ENCODE measurements at places on chromosomes 1 and 21.
A peak's percentile ranks its signal among the peaks of the same experiment; 100 is the strongest.

- DNase-seq, result peak; percentile 33
Measured at GRCh38 chr1:212286556-212287131, 1.4 kb downstream of the PPP2R5A start.

- DNase-seq, result no peak
Measured at GRCh38 chr21:38455403-38455802, 42.9 kb downstream of the ERG start.

GRCh38 chr1:189656628-189657530, 820.8 kb downstream of the BRINP3 start:
- DNase-seq, result no peak

- DNase-seq, result no peak
Measured at GRCh38 chr1:45411510-45411899, 71.3 kb upstream of the MUTYH start.

DNA sequence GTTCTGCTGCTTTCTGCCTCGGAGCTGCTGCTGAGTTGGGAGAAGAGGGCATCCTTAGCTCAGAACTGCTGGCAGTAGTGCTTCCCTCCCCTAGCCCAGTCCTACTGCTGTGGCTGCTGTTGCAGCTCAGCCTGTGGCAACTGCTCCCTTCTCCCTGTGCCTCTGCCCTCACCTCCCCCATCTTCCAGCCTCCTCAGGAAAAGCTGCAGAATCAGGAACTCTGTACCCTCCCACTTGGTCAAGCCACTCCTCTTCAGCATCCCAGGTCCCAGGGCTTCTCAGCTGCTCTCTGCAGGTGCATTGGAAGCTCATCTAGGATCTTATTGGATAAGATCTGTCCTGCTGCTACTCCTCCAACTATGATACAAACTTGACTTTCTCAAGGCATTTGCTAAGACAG, 316.7 kb downstream of the BRINP2 start:
- no peak for DNase-seq

DNA sequence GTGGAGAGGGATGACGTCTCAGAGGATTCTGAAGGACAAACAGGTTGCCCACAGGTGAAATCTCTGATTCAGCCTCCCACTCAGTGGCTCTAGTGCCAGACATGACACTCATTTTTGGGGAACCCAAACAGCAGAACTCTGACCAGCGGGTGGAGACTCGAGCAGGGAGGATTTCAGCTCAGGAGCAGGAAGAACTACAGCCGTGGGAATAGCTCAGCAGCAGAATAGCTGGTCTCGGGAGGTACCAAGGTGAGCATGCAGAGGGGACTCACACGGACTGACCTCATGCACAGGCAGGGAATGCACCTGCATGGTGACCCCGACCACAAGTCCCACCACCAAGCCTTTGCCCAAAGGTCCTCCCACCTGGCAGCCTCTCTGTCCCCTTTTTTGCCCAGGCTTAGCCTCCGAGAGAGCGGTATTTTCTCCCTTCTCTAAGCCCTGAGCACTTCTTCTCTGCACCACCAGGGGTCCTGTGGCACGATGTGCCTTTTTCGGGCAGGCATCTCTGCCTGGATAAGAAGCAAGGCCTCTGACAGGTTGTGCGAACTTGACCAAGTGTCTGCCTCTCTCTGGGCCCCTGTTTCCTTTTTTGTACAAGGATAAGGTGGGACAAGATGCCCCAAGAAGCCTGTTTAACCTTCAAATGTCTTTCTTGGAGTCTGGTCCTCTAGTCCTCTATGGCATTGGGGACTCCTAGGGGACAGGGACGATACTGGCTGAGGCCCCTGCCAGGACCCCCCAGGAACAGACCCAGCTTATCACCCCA, 8.8 kb upstream of the FGR start:
- no peak for DNase-seq

GRCh38 chr1:244067893-244068292, 16.8 kb downstream of the ZBTB18 start:
- no peak for DNase-seq

- no peak for DNase-seq
Measured at GRCh38 chr21:29453511-29453910, 154.8 kb downstream of the BACH1 start.

DNA sequence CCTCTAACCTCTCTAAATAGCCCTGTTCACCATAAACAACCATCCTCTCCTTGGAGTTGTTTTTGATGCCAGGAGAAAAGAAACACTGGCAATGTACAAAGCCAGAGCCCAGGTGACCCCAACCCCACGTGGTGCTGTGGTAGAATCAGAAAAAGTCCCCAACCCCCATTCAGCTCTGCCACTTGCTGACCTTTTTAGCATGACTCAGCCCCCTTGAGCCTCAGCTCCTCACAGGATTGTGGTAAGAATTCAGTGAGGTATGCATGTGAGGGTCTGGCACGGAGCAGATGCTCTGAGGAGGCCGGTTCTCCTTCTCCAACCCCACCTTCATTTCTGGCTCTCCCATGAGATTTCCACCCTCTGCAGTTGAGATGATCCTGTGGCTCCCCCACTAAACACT, 11.1 kb upstream of the CHI3L1 start:
- no peak for DNase-seq

DNA sequence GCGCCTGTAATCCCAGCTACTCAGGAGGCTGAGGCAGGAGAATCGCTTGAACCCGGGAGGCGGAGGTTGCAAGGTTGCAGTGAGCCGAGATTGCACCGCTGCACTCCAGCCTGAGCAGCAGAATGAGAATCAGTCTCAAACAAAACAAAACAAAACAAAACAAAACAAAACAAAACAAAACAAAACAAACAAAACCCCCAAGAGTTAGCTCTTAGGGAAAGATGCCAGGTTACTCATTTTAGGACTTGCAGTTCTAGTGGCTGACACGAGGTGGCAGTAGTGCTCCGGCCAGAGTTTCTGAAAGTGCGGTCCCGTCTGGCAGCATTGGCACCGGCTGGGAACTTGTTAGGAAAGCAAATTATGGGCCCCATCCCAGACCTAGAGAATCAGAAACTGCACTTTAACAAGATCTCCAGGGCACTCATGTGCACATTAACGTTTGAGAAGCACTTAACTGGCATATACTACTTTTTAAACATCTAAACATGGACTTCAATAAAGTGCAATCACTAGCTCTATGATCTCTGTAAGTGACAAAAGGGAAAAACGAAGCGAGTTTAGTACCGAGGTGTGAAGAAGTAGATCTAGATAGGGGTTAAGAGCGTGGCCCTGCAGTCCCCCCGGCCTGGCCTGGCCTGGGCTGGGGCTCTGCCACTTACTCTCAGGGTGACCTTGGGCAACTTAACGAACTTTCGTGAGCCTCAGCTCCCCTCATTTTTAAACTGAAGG, 41.9 kb upstream of the TNFRSF1B start:
- peak; percentile 18 for DNase-seq

DNA sequence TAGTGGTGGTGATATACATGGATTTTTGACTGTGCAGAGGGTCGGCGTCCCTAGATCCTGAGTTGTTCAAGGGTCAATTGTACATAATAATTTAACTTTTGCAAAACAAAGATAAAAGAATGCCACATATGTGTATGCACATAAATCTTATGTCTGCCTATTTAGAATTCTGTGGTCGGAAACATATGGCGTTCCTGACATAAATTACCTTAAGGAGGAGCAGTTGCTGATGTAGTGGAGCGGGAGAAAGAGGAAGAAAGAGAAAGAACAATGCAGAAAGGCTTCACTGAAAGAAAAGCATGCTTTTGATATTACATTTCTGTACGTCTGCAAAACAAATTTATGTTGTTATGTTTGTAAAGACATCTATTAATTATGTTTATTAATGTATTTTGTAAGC, 40.0 kb downstream of the S1PR1 start:
- peak; percentile 9 for DNase-seq

DNA sequence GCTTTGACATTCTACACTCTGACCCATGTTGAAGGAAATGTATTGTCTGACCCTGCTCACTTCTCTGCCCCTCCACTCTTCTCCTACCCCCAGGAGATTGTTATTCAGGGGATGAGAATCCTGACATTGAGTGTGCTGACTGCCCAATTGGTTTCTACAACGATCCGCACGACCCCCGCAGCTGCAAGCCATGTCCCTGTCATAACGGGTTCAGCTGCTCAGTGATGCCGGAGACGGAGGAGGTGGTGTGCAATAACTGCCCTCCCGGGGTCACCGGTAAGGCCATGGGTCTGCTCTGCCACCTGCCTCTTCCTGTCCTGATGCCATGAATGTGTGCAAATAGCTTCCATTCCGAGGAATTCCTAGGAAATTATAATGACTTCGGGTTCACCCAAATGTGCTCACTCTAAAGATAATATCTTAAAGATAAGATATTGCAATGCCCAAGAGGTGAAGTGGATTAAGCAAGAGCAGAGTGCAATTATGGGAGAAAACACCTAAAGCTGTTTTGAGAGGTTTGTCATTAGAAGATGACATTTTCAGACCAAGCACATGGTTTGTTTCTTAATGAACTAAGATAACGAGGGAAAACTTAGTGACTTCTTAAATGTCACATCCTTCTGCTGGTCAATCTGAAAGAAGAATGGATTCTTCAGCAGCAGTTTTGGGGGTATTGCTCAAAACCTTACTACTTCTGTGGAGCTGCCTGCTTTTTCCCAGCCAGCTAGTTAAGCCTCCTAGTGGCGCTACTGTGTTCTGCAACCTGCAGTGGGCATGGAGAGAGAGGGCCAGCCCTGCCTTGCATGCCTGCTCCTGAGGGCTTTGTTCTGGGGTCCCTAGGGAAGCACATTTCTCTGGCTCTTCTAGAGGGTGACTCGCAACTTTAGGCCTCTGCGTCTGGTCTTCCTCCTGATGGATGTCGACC, 41.6 kb downstream of the LAMC2 start:
- DNase-seq, result peak; percentile 8

- no peak for DNase-seq
Measured at GRCh38 chr1:53306168-53306567, 21.7 kb downstream of the LRP8 start.
